ENCODE measurements at places on chromosomes 16 and 17.
A peak's percentile ranks its signal among the peaks of the same experiment; 100 is the strongest.

GRCh38 chr17:31492880-31493655, 101.6 kb downstream of the RAB11FIP4 start:
- DNase-seq = no peak

DNA sequence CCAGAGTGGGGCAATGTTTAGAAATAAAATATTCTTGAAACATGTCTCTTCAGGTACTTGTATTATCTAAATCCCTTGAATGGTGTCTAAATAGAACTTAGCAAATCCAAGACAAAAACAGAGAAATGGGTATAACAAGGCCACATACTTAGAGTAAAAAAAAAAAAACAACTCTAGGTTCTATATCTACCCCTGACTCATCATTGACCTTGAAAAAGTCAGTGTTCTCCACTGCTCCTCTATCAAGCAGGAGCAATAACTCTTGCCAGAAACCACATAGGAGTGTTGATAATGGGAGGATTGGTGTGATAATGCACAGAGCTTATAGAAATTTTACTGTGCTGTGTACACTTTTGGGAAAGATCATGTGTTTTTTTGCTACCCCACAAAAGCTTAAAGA, 296.6 kb upstream of the PMFBP1 start:
- DNase-seq = no peak

- peak; percentile 71 for DNase-seq
Observed at GRCh38 chr17:17151962-17152361, 54.2 kb downstream of the PLD6 start.

DNA sequence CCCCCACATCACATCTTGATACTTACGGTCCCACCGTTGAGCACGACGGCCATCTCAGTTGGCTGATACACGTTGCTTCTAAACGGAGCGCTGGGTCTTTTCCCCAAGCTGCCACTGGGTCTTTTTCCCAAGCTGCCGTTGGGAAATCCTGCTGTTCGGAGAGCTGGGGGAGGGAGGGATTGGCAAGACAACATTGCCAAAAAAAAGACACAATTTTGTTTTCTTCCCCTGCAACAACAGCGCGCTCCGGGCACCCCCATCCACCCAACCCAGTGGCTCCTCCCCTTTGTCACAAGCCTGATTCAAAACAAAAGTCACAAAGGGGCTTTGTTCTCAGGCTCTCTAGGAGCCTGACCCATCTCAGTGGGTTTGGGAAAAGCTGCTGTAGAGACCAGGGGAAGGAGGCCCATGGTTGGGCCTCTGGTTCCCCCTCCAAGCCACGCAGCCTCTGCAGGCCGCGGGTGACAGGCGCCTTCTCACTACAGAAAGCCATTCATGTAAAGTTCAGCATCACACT, 22.8 kb downstream of the GPRC5B start:
- DNase-seq = no peak

GRCh38 chr17:4938688-4939545, 929 bp downstream of the SLC25A11 start:
- no peak for DNase-seq

DNA sequence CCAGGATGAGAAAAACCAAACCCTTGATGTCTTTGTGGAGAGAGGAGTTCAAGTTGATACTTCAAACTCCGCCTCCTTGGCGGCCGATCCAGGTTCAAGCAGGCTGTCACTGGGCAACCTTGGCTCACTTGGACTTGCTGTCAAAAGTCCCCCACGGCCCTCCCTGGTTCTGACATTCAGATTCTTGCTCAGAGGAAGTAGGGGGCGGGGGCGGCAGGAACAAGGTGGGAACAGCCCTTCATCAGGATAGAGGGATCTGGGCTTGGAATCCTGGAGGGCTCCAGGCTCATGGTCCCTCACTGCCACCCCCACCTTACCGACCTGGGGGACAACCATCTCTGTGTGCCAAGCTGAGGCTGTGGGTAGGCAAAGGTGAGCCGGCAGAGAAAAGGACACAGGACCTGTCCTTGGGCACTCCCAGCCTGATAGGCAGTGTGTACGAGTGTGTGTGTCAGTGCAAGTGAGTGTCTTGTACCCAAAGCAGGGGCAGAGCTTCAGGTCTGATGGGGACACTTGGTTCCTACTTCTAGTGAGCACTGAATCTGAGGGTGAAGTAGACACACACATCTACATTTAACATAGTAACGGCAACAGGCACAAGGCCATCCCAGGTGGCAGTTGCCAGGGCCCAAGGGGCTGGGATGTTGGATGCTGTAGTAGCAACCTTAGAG, 6.6 kb upstream of the TSPOAP1 start:
- no peak for DNase-seq

DNA sequence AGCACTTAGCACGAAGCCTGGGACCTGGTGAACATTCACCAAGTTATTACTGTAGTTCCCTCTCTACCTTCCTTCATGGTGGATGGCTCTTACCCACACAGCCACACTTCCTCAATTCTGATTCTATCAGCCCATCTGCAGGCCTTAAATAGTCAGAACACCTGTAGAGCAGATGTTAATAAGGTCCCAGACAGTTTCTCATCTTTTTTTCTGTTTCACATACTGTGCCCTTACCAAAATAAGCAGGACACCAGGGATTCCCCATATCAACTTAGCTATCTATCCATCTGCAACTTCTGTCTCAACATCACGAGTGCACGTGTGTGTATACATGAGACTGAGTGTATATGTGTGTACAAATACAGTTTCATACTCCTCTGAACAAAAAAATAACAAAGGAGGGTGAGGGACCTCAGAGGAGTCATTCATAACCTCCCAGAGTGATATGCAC, 2.8 kb downstream of the RECQL5 start:
- no peak for DNase-seq

DNA sequence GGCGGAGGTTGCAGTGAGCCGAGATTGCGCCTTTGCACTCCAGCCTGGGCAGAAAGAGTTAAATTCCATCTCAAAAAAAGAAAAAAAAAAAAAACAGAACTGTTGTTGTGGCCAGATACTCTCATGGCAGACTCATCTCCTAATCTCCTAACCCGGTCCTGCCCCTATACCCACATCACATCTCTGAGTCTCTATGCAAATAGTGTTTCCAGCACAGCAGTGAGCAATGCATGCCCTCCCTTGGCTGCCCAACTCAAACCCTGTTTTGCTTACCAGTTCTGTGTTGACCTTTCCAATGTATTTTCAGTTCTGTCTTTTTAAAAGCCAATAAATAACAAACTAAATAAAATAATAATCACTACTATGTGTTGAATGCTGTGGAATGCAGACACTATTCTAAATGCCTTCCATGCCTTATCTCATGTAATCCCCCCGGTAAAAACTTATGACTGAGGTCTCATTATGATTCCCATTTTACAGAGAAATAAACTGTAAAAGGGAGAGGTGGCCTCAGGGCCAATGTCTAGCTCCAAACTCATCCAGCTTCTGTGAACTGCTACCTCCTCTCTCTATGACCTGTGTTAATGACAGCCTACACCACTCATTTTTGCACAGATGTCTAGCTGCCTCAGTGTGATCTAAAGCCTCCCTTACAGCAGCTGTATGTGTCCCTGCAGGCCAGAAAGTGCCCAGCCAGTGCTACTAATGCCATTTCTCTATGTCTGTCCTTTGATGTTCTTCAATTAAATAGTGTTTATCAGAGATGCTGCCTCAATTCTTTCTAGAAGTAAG, 289.8 kb downstream of the HS3ST3B1 start:
- no peak for DNase-seq

- no peak for DNase-seq
Observed at GRCh38 chr16:14104066-14104465, 32.9 kb downstream of the MRTFB start.

GRCh38 chr17:1627982-1628855, at the start of gene SLC43A2:
TSS of gene SLC43A2 (minus strand) at chr17:1628834. CDS start at chr17:1627874, 960 bp downstream.
- peak; percentile 69 for DNase-seq

- DNase-seq = no peak
Observed at GRCh38 chr16:735982-736453, 4.8 kb downstream of the CIAO3 start.

DNA sequence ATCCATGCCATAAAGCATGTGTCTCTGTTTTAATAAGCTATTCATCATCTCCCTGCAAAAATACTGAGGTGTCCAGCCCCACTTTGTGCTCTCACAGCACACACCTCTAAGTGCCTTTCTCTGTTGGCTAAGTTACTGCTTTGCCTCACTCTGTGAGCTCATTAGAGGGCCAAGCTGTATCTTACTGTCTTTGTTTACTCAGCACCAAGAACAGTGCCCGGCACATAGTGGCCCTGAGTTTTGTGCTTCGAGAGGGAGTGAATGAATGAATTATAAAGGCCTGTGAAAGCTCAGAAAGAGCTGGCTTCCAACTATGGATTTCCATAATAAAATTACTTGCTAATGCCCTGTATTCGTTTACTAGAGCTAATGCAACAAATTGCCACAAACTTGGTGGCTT, 50.2 kb upstream of the NOG start:
- no peak for DNase-seq
